ENCODE measurements at places on chromosomes 7 and 10. TPM values are rescaled to one million over a fixed set of nuclear protein-coding genes. Genes with fewer than 3 reads are reported as not detected.

The NOLC1 gene
- 64.7 TPM for total RNA-seq

The ARHGAP12 gene
- total RNA-seq: 43.5 TPM

The TAS2R41 gene
- not detected for total RNA-seq

The C10orf62 gene
- 0.96 TPM for total RNA-seq

The DPYSL4 gene
- total RNA-seq: 54.6 TPM

The ARL5B gene
- total RNA-seq: 52.7 TPM

The TYW1 gene
- total RNA-seq: 19.6 TPM

The RPEL1 gene
- not detected for total RNA-seq

The CTAGE8 gene
- 8.9 TPM for total RNA-seq

The LRGUK gene
- total RNA-seq: 2.6 TPM

The MEPCE gene
- 34.6 TPM for total RNA-seq

The SMO gene
- total RNA-seq: 104 TPM

The BEND7 gene
- total RNA-seq: 47.8 TPM

The GPNMB gene
- 0.98 TPM for total RNA-seq

The FGFBP3 gene
- total RNA-seq: 6.2 TPM

The CLRN3 gene
- 2.7 TPM for total RNA-seq

The ENKUR gene
- 0.46 TPM for total RNA-seq

The FFAR4 gene
- 0.13 TPM for total RNA-seq

The CRPPA gene
- total RNA-seq: 3.8 TPM

The CNPY4 gene
- total RNA-seq: 25.5 TPM
